Ammon's horn (tissue), 1 donor: ENCODE measurements at places on chromosomes 4 and X.

GRCh38 chr4:41977709-41978108 is 3.8 kb upstream of the DCAF4L1 start:
- DNase-seq, result no peak

GRCh38 chrX:49237060-49237459 is 1.8 kb downstream of the CCDC22 start:
- peak; percentile 21 for DNase-seq

DNA sequence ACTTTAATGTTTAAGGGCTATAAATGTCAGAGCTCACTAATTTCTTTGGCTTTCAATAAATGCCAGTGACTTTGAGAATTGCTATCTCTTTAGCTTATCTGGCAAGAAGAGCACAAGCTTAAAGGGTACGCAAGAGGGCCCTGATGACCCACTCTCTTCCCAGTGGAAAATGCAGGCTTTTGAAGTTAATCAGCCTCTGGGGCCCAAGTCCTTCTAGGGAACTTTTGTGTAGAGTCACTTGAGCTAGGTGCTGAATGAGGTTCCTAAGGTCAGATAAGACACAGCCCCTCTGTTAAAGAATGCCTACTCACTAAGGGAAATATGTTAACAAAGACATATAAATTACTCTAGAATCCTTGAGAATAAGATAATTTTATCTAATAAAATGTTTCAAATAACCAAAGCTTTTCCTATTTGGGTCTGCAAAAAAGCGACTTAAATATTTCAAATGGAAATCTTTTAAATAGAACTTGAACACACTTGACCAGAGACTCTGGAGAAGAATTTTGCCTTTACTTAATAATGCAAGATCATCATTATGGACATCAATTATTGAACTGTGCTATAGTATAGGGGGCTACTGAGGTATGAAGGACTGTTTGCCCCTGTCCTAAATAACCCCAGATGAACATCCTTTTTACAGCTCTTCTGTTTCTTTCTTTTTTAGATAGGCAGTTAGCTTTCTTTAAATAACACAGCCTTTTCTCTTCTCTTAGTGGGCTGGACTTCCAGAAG is 430.1 kb downstream of the GBA3 start:
- DNase-seq, result no peak

DNA sequence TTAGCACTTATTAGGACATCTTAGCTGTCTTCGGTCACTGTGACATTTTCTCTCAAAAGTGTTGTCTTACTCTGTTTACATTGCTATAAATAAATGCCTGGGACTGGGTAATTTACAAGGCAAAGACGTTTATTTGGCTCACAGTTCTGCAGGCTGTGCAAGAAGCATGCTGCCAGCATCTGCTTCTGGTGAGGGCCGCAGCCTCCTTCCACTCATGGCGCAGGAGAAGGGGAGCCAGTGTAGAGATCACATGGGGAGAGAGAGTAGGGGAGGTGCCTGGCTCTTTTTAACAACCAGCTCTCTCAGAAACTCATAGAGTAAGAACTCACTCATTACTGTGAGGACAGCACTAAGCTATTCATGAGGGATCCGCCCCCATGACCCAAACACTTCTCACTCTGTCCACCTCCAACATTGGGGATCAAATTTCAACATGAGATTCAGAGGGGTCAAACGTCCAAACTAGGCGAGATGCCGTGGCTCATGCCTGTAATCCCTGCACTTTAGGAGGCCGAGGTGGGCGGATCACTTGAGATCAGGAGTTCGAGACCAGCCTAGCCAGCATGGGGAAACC is 43.5 kb upstream of the HERC6 start:
- DNase-seq, result no peak

- DNase-seq, result peak; percentile 70
These were observed 101.3 kb downstream of the TBL1X start for GRCh38 chrX:9566150-9566621.

- peak; percentile 68 for DNase-seq
These were observed 99.2 kb downstream of the PSAPL1 start for GRCh38 chr4:7335344-7336066.

DNA sequence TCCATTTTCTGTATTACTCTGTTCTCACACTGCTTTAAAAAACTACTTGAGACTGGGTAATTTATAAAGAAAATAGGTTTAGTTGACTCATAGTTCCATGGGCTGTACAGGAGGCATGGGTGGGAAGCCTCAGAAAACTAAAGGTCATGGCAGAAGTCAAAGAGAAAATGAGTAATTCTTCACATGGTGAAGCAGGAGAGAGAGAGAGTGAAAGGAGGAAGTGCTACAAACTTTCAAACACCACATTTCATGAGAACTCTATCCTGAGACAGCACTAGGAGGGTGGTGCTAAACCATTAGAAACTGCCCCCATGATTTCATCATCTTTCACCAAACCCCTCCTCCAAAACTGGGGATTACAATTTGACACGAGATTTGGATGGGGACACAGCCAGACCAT is 108.0 kb upstream of the PBDC1 start:
- DNase-seq, result no peak

DNA sequence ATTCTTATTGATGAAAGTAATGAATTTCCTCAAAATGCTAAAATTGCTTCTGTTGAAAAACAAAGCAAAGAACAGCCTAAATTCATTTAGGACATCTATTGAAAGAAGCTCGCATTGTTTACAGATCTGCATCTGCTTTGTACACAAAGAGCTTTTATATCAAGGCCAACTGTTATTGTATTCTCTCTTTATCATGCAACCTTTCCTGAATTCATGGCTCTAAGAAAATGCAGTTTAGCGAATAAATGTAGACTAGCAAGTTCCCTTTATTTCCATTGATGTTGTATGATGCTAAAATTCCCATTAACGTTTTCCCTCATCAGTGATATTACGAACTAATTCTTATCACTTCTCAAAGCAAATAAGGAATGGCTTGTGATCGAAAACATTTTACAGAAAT is 446.3 kb downstream of the MID1IP1 start:
- DNase-seq, result peak; percentile 17

DNA sequence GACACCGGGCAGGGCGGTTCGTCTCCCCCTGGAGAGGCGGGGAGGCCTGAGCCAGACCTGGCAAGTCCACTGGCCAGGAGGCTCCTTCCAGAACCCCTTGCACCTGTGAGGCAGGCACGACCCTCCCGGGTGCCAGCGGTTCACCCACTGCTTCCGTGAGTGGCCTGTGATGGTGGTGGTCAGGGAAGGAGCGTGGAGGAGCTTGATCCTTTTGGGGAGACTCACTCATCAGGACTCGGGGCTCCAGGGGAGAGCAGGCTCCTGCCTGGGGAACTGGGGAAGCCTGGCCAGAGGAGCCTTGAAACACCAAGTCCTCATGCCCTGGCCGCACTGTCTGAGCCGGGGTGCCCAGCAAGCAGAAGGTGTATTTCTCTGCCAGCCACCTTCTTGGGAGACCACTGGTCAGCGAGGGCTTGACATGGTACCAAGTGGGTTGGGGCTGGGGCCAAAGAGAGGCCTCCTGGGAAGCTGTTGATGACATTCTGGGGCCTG is 860 bp downstream of the FAM50A start:
- DNase-seq, result no peak
